SHP77 (cell line): ENCODE measurements at places on chromosomes 7 and 10.
A peak's percentile ranks its signal among the peaks of the same experiment; 100 is the strongest.

GRCh38 chr7:70711452-70711851 is 420.5 kb upstream of the GALNT17 start:
- peak; percentile 83 for DNase-seq

- no peak for DNase-seq
Measured at GRCh38 chr10:8794860-8795259, 740.4 kb downstream of the GATA3 start.

DNA sequence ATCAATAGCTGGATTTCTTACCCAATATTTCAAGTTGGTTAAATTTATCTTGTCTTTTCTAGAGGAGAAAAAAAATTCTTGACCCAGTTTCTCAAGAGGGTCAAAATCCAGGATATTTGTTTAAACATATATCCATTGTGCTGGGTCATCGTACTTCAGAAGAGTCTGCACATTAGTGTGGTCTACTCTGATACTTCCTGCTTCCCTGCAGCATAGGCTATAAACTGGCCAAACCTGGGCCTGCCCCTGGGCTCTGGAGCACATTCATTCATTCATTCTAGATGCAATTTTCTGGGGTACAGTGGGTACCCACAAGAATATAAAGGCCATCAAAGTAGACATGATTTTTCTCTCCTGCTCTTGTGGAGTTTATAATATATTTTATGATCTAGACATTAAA is 142.1 kb upstream of the WNT16 start:
- no peak for DNase-seq

- no peak for DNase-seq
Measured at GRCh38 chr10:73553761-73554160, 37.4 kb downstream of the USP54 start.

- DNase-seq = no peak
Measured at GRCh38 chr10:124557167-124557566, 95.5 kb downstream of the LHPP start.

DNA sequence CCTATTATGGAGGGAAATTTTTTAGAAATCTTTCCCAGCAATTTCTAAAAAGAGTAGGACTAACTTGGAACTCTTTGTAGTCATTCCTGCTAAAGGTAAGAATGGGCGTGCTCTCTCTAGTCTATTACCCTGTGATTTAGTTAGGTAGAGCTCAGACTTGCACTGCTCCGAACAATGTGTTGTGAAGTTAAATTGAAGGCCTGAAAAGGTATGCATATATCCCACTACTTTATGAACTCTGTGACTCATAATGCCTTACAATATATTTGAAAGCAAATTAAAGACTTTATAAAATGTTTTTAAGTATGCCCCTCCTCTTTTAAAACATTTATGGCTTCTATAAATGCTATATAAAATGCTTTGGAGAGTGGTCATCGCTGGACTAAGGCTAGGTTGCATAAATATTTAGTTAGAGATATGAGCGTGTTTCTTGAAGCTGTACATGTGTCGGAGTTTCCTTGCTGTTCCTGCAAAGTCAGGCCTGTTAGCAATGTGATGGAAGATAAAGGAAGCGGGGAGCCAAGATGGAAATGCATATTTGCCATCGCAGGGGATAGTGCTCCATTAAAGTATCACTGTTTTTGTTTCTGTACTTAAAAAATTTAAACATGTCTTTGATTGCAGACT is 761.4 kb downstream of the LRMDA start:
- no peak for DNase-seq

DNA sequence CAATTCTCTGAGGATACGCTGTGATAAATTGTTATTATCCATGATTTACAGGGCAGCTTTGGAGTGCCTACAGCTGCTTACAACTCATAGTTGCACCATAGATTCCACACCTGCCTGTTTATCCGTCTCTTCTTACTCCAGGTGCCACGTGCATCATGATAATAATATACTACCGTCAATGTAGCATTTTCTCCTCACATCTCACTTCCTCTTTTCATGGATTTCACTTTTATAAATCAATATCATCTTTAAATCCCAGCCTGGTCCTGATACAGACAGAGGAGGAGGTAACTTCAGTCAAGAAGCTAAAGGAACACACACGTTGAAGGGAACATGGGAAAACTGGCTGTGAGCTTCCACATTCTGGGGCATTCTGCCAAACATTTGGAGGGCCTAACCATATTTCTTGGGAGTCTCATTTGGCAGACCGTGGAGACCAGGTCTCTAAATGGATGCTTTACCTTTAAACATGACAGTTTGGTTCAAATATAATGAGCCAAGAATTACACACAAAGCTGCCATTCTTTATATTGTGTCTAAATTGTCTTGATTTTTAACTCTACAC is 2.4 kb downstream of the CH25H start:
- DNase-seq = no peak

- no peak for DNase-seq
Measured at GRCh38 chr7:28956608-28957063, 1.5 kb downstream of the TRIL start.

- DNase-seq = no peak
Measured at GRCh38 chr10:100553929-100554328, 18.2 kb downstream of the HIF1AN start.

- DNase-seq = no peak
Measured at GRCh38 chr10:12795315-12796110, 206.0 kb downstream of the CCDC3 start.

- DNase-seq = no peak
Measured at GRCh38 chr7:4751398-4751947, 23.9 kb upstream of the AP5Z1 start.

GRCh38 chr7:91276909-91277308 is 12.7 kb downstream of the FZD1 start:
- no peak for DNase-seq

DNA sequence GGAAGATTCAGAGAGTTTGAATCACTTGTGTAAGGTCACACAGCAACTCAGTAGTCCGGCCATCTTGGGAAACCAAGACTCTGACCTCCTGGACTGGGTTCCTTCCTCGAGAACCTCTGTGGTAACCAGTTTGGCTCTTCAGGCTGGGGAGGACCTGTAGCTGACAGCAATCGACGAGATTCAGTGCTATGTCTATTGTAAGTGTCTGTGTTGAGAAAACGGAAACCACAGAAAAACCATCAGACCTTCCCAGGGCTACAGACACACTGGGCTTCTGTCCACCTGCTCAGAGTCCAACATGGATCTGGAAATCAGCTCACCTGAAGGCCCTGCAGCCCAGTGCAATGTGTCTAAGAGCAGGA is 403.7 kb downstream of the RPS24 start:
- no peak for DNase-seq

DNA sequence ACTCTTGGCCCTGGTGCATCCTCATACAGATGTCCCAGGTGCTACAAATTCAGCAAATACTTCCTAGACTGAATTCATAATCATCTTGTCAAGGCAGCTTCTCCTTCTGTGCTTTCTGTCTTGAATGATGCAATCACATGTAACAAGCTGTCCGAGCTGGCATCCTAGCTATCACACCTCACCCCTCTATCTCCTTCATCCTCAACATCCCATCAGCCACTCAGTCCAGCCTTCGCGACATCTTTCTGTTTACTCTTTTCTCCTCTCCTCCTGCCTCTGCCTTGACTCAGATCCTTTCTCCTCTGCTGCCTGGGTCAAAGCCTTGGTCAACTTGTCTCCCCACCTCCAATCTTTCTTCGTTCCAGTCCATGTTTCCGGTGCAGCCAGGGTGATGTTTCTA is 240.4 kb upstream of the CELF2 start:
- DNase-seq = no peak

DNA sequence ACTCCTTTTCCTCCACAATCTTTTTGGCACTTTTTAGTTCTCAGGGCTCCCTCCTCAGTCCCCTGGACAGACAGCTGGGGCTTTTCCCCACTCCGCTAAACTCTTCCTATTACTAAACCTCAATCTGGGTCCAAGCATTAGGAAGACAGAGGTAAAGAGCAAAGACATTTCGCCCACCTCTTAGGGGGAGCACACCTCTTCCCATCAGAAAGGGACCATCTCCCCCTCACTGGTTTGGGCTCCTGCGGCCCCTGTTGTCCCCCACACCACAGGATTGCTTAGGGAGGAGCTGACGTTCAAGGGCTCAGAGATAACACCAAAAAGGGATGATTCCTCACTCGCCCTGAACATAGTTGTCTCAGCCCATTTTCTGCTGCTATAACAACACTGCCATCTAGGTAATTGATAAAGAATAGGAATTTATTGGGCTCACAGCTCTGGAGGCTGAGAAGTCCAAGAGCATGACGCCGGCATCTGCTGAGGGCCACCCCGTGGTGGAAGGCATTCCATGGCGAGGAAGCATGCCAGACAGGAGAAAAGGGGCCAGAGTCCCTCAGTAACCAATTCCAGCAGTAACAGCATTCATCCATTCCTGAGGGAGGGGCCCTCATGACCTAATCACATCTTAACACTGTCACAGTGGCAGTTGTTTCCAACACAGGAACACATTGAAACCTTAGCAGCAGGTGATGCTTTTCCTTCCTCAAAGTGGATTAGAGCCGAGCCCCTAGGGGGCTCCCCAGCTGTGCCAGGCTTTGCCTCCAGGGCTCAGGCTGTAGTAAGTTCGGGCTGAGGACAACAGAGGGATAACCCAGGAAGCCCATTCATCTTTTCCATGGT is 209.6 kb downstream of the EBF3 start:
- no peak for DNase-seq

DNA sequence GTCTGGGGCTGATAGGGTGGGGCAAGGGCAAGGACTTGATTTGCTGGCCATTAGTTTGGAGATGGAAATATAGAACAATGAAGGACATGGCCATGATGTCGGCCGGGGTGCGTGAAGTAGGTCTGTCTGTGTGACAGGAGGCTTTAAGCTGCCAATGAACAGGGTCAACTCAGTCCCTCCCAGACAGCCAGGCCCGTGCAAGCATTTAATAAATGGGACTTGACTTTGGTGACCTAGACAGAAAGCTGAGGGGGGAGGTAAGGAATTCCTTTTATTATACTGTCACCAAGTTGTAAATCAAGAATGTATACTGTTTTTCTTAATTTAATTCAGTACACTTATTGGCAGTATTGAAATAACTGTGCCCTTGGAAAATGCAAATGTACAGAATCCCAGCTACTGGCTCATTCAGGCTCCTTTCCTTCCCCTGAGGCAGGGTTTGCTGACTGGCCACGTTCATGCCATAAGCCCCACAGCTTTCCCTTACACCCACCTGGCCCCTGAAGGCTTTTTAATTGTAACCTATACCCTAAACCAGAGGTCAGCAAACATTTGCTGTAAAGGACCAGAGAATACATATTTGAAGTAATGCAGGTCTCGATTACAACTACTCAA is 87.2 kb downstream of the WIPF3 start:
- no peak for DNase-seq

- DNase-seq = no peak
Measured at GRCh38 chr7:1946025-1946772, 276.1 kb downstream of the ELFN1 start.

- DNase-seq = no peak
Measured at GRCh38 chr10:88528806-88529570, 54.1 kb downstream of the RNLS start.

GRCh38 chr7:27576360-27576944 is 86.2 kb downstream of the HIBADH start:
- DNase-seq = peak; percentile 10

DNA sequence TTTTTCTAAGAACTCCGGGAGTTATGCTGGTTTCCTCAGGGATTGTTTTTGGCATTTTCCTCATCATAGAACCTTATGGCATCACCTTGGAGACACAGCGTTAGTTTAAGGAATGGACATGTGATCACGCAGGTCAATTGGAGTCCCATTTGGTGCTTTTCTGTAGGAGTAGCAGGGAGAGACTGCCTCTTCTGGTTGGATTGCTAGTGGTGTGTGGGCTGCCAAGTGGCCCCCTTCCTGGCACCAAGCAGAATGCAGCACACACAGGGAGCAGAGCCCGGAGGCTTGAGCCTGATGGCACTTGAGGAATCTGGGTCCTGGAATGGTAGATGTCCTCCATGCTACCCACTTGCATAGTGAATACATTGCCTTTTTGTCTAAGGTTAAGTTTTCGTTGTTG is 57.9 kb downstream of the SDK1 start:
- no peak for DNase-seq

DNA sequence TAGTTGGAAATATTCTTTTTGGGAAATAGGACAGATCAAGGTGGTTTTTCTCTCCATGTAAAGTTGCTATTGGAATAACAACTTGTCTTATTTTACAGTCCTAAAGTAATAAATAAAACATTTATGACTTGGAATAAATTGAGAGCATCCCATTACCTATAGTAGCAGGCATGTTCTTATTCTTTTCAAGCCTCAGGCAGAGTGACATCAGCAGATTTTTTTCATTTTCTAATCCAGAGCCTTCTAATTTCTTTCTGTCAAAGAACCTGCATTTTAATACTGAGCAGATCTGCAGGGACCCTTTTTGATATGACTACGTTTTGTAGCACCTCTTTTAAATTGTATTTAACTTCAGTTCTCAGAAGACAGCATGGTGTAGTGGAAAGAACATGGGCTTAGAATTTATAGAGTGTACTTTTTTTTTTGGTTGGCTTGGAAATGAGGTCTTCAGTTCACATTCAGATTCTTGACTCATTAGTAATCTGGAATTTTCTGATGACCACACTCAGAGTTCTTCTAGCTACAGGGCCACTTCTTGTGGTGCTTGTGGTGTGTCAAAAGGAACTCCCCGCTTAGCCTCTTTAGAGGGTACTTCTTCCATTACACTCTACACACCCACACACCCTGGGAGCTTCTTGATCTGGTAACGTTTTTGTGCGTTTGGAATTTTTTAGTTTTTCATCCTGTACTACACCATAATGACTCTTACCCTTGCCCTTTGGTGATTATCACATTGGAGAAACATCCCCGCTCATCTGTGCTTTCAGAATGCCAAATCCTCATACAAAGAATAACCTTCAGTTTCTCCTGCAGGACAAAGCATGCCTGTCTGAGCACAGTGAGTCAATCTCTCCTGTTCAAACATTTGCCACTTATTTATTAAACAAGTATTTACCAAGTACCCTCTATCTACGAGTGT is 34.6 kb downstream of the AGK start:
- no peak for DNase-seq

DNA sequence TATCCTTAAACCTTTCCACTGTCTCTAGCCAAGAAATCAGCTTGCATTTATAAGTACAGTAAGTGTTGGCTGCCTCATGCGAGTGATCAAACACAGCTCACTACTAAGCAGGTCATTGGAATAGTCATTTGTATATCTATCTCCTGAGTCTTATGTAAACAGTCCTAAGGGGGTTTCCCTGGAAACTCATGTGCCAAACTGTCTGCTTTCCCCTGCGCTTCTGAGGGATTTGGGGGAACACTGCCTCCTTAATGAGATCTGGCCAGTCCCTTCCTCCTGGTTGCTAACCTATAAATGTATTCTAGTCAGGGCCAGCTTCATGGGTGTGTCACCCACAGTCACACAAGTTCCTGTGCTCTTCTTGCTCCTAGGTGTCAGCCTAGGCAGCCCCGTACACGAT is 133.1 kb downstream of the CD36 start:
- DNase-seq = no peak

- DNase-seq = no peak
Measured at GRCh38 chr10:49596493-49596809, 13.7 kb upstream of the SLC18A3 start.

DNA sequence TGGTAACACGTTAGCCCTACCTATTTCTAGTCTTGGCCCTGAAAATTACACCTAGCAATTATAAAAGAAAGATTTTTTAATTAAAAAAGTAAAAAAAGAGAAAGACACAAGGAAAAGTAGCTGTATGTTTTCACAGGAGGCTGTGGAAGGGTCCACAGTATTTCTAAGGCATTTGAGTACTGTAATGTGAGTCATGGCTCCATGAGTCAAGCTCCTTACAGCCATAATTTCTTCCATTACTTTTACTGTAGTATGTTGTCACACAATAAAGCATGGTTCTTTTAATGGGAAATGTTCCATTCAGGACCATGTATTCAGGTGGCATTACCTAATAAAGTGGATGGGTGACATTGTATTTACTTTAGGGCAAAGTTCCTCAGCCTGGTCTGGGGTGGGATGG is 113.4 kb downstream of the GPR37 start:
- no peak for DNase-seq
